ENCODE measurements at places on chromosomes 4 and X.
A peak's percentile ranks its signal among the peaks of the same experiment; 100 is the strongest.

- no peak for DNase-seq
Measured at GRCh38 chr4:52640808-52641565, 18.1 kb downstream of the USP46 start.

- DNase-seq: no peak
Measured at GRCh38 chr4:56630876-56631666, 50.0 kb downstream of the HOPX start.

DNA sequence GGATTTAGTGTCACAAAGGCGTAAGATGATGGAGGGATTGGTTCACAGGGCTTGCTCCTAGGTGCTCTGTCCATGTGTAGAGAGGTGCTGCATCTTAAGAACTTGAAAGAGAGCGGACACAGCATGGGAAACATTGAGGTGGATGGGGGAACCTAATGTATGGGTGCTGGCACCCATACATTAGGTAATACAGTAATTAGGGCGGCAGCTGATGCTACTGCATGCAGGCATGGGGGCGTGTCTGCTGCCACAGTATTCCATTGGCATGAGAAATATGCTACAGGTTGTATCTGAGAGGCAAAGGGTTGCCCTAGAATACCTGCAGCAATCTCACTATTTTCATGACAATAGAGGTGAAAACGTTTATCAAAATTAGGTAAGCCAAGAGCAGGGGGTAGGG is 45.8 kb upstream of the UXT start:
- DNase-seq: no peak

GRCh38 chr4:152399246-152399645 is 136.6 kb downstream of the FBXW7 start:
- DNase-seq: no peak

DNA sequence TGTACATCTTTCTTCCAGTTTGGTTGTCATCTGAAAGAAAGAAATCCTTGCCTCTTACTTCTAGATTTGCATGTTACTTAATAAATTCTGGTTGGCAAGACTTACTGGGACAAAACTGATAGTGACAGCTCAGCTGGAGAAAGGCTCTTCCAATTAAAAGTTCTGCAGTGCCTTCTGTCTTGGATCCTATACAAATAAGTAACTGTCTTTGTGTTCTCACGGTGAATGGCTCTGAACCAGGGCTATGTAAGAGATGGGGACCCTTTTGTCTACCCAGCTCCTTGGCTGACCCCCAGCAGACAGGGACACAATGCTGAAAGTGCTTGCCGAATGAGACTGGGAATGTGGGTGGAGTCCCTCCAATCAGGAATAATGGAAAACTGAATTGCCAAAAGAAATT is 89.5 kb downstream of the AASDH start:
- DNase-seq: no peak

DNA sequence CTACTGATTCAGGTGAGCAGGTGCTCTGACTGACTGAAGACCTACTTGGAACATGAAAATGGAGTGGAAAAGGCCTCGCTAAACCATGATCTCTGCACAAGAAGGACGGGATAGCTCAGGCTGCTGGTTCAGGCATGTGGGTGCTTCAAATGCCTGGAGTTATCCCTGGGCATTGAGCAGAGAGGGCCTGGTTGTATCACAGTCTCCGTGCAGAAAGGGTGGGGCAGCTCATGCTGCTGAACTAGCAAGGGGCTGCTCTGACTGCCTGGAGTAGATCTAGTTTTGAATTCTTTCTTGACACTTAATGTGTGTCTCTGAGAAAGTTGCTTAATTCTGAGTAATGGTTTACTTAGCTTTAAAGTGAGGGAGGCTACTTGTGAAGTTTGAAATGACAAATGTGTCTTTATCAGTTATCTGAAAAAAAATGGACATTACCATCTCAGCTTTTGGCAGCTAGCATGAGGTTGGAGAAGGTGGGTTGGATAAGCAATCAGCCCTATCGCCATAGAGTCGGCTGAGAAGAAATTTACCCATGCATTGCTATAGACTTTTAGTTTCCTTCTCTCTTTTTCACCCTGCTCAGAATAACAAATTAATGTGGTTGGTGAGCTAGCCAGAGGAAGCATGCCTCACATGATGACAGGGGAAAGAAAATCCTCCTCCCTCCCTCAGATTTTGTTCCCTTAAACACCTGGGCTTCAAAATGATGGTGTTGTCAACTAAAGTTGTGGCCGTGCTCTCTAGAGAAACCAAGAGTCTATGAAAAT is 832.4 kb downstream of the STIM2 start:
- DNase-seq: no peak

DNA sequence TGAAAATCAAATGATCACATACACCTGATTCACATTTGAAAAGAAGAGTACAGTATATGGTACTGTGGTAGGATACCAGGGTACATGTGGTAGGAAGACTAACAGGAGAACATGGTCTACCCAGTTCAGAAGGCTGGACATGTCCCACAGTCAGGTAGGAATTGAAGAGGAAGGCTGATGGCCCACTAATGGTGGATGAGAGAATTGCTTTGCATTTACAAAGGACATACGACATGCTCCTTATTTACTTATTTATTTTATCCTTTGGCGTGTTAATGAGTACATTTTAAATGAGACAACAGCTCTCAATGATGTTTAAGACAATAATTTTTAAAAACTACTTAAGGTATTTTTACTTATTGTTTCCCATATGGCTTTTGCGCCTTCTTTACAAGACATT is 106.7 kb upstream of the BMP2K start:
- DNase-seq: peak; percentile 37

DNA sequence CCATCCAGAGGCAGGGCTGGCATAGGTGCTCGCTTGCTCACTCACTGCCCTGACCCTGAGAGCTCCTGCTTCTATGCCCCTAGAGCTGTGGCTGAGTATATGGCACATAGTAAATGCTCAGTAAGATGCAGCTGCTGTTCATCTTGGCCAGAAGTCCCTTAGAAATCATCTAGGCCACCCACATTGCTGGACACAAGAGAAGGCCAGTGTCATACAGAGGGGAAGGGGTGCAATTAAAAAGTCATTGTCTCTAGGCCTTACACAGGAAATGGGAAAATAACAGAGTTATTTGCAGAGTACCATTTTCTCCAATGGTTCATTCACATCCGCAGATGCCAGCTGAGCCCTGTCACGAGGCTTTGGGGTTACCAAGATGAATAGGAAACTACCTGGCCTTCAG is 88.8 kb downstream of the MAMLD1 start:
- DNase-seq: no peak

DNA sequence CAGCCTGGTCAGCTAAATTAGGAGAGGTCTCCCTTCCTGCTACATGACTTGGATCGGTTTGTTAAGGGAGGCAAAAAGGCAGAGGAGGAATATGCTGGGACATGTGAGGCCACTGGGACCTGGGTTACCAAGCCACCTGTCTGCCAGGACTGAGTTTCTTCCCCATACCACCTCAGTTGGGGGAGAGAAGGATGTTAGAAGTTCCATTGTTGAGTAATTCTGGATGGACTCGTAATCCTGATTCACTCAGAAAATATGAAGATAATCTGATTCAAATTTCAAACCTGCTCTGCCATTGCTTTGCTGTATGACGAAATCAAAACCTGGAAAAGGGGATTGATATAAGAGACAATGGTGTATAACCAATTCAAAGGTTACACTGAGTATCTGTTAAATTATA is 97.4 kb upstream of the S100G start:
- DNase-seq: no peak

- DNase-seq: no peak
Measured at GRCh38 chr4:7781993-7782392, 157.7 kb downstream of the AFAP1 start.

GRCh38 chr4:74357965-74358364 is 7.0 kb upstream of the EREG start:
- DNase-seq: no peak

DNA sequence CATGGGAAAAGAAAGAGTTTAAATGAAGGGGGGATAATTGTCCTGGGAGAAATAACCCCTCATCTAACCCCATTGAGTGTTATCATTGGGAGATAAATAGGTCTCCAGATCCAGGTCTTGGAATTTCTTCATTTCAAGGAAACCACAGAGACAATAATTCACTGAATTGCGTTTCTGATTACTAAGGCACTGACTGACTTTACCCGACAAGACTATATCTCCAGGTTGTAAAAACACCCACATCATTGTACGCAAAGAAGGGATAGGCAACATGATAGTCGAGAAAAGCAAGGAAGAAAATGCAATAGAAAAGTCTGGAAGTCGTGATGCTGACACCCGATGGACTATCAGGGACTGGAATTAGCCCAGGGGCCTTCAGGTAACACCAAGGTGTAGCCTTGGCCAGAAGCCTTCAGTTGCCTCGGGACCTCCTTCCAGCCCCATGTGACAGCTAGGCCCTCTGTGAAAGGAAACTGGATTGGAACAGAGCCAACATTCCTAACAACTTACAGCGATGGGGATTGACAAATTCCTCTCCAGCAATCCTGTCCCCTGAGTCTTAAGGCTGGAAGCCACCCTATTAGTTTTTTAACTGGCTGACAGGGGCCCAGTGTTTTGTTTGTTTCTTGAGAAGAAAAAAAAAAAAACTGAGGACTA is 46.5 kb upstream of the RAB9B start:
- DNase-seq: peak; percentile 0

DNA sequence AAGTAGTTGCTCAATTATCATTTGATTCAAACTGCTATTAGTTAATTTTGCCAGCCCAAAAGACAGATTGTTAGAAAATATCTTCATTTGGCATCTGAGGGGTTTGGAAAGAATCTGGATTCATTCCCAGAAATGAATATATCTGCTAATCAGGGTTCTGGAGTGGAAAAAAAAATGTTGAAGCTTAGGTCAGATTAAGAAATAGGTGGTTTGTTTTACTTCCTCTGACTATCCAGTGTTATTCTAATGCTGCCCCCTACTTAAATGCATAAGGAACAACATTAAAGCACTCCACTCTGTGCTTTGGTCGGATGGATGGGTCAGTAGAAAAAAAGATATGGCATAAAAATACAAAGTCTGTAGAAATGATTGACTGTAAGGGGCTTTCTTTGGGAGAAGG is 89.0 kb downstream of the LUZP4 start:
- DNase-seq: no peak

GRCh38 chrX:153423652-153424051 is 12.4 kb downstream of the ZFP92 start:
- DNase-seq: no peak

GRCh38 chrX:109914114-109914849 is 88.6 kb upstream of the TMEM164 start:
- no peak for DNase-seq

DNA sequence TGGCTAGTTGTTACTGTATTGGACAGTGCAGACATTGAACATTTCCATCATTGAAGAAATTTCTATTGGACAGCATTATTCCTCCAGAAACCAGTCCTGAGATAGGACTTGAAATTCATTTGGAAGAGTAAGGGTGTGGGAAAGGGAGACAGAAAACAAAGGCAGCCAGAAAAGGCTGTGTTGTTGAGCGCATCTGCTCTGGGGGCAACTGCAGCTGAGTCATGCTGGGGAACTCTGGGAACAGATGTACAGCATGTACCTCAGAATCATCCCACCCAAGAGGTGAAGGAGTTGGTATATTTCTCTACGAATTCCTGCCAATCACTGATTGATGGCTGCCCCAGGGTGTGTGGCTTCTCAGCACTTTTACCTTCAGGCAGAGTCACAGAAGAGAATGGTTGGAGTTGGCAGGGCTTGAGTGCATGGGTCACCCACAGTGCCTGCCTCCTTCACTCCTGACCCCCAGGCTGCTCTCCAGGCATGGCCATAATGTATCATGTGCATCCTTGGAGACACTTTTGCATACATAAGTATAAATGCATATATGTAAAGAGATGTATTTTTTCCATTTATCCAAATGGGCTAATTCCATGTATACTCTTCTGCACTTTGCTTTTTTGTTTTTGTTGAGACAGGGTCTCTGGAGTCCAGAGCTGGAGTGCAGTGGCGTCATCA is 39.4 kb downstream of the GEMIN8 start:
- DNase-seq: no peak

- no peak for DNase-seq
Measured at GRCh38 chr4:188328966-188329365, 189.7 kb downstream of the TRIML1 start.

DNA sequence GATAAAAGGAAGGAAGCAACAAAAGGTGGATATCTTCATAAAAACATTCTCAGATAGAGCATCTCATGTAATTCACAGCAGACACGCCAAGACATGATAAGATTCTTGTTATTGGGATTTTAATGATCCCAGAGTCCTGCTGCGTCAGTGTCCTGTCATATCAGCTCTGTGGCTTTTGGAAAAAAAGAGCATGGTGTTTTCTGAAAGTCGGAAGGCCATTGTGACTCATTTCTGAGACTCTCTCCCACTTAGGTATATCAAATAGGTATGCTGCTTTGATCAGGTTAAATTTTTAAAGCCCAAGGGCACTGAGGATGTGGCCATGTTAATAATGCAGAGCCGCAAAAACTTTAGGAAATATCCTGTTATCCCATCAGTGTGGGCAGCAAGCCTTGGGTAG is 481.0 kb downstream of the KCNIP4 start:
- DNase-seq: no peak

- DNase-seq: no peak
Measured at GRCh38 chr4:66885501-66886165, 659.7 kb downstream of the CENPC start.

- DNase-seq: no peak
Measured at GRCh38 chr4:3299976-3300671, 7.3 kb downstream of the RGS12 start.

DNA sequence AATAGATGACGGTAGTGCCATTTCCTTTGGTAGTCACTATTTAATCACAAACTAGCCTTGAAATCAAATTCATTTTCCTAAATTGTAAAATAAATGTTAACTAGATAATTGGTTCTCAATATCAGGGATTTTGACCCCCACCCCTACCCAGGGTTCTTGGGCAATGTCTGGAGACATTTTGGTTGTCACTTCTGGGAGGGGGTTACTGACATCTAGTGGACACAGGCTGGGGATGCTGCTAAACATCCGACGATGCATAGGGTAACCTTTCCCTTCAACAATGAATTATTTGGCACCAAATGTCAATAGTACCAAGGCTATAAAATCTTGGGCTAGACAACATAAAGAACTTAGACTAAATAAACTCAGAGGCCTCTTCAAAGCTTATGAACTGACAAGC is 285.8 kb upstream of the TRPC5 start:
- no peak for DNase-seq

DNA sequence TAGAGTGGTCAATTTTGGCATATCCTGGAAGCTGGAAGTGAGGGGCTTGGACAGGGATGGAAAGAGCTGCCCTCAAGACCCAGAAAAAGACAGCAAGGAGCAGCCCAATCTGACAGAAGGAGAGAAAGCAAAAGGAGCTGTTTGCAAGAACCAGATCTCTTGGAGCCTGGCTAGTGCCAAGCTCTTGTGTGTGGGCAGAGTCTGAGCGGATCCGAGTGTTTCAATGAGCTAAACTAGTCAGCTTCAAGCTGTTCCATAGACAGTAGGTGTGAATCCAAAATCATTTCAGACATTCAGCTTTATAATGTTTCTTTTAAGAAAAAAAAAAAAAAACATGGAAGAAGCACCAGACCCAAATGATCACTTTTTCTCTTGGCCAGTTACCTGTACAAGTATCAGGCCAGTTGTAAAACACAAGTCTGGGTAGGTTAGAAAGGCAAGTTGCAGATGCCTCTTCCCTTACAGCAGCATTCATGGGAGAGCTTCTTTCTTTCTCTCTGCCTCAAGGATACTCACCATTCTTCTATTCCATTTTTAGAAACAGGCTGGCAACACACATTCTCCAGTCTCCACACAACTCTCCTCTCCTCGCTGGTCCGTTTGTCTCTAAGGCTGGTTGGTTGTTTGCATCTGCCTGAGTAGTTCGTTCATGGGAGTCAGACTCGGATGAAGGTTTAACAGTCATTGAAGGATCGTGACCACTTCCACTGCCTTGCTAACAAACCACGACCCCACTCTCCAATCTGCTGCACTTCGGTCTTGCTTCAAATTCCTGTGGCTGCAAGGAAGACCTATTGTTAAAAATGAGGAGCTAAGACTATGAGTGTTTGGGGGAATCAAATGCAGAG is 105.2 kb upstream of the GATB start:
- DNase-seq: no peak
